ENCODE measurements at places on chromosomes 2 and 18. TPM values are rescaled to one million over a fixed set of nuclear protein-coding genes. Genes with fewer than 3 reads are reported as not detected.

DNA sequence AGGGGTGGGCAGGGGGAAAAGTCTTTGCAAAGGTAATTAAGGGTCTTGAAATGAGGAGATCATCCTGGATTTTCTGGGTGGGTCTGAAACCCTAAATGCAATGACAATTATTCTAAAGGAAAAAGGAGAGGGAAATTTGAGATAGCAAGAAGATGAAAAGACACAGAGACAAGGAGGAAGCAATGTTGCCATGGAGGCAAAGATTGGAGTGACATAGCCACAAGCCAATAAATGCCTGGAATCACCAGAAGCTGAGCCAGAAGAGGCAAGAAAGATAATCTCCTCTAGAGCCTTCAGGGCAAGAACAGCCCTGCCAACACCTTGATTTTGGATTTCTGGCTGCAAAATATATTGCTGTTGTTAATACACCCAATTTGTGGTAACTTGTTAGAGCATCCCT, 1246.3 kb upstream of the PIK3C3 start:
- no peak for DNase-seq

DNA sequence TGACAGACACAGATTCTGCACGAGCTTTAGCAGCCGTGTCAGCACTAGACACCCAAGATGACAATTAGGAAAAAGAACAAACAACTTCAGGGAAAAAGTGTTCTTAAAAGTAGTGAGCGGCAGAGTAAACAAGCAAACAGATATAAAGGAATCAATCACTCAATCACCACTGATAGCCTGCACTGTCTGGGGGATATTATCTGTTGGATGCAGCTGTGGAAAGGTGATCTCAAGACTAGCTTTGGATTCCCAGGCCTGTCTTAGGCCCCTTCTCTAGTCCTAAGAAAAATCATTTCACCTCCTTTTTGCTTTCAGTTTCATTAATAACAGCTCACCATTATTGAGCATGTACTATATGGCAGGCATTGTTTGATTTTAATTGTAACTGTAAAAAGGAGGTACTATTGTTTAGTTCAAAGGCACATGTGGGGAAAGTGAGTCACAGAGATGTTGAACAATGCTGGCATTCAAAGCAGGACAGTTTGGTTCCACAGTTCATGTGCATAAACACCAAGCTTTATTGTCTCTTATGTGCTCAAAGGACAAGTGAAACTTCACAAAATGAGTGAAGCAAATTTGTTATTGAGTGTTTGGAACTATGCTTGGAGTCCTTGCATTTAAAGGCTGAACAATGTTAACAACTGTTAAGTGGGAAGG, 147.3 kb upstream of the TCF4 start:
- no peak for DNase-seq

DNA sequence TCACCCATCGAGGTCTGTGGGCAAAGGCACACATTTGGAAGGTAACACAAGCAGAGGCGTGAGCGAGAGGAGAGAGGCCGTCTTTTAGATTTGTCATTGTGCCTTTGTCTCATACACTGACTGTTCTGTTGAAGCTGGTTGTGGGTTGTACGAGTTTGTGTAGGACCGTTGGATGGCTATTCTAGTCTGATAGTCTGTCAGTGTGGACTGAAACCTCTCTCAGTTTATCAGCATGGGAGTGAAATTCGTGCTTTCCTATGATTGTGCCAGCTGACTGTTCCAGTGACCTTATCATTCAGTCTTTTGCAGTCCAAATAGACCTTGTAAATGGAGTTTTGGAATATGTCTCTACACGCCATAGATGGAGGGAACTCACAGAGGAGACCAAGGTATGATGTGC, 143.5 kb downstream of the LDLRAD4 start:
- no peak for DNase-seq

GRCh38 chr2:227460070-227460485, 11.9 kb upstream of the AGFG1 start:
- no peak for DNase-seq

GRCh38 chr18:30378097-30378496, 664.4 kb downstream of the DSC3 start:
- no peak for DNase-seq

DNA sequence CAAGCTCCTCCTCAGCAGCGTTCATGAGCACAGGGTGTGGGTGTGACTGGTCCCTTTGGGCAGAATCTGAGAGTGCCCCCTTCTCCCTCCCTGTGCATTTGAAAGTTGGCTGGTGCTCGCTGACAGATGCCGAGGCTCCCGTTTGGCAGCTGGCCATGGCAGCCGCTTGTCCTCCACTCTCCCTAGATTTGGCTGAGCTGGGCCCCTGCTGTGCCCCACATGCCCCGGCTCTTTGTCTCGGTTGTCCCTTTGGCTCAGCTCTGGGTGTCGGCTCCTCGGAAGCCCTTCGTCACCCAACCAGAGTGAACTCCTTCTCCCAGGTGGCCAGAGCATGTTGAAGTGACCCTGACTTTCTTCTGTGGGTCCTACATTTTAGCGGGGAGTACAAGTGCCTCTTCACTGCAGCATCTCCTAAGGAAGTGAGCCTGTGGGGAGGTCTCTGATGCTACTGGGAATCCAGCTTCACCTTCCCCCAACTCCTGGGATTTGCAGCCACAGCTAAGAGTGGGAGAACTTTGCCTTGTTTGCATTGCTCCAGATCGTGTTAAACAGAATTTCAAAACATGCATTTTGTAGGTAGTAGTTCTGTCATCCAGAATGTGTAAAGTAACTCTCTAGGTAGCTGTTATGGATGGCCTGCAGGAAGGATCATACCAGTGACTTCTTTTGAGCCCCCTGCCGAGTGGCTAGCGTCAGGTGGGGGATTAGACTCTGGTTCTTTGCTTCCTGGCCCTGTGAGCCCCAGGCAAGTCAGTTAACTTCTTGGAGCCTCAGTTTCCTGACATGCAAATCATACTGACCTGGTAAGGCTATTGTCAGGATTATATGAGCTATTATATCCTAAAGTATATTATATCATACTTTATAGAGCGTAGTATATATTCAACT, 24.2 kb downstream of the HPCAL1 start:
- DNase-seq: no peak

DNA sequence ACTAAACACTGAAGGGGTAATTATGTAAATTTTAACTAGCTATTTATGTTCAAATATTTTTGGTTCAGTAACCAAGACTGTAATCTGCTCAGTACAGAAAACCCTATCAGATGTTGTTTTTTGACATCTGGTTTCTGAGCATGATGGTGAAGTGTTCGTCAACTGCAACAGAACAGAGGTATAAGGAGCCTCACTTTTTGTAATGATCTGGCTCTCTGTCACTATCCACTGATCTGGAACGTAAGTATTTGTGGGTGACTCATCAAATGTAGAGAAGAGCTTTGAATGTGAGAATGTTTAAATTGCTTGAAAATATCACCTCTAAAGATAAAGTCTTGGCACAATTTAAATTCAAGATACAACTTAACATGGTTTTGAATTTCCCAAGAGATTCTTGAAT, 213.6 kb upstream of the FAM98A start:
- no peak for DNase-seq

- DNase-seq: peak; percentile 65
Observed at GRCh38 chr2:173884025-173884802, 81.0 kb downstream of the SP3 start.

- DNase-seq: no peak
Observed at GRCh38 chr2:97699765-97700444, 13.5 kb upstream of the ZAP70 start.

GRCh38 chr2:215775106-215775505, 238.2 kb downstream of the MREG start:
- DNase-seq: no peak

GRCh38 chr2:146776596-146776995, 1068.2 kb upstream of the ACVR2A start:
- DNase-seq: no peak

DNA sequence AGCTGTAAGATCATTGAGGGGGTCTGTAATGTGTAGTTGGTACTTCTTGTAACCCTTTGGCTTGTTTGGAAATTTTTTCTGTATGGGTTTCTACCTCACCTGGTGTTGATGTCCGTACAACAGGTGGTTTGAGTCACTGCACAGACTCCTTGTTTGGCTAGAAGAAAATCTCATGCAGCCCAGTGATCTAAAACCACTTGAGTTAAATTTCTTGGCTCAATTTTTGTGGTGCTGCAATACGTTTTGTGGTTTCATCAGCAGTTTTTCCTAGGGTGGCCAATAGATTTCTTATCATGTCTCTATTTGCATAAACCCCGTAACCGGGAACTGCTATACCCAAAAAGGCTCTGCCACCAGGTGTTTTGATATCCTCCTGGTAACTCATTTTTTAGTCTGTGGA, 43.4 kb downstream of the CERS6 start:
- no peak for DNase-seq

DNA sequence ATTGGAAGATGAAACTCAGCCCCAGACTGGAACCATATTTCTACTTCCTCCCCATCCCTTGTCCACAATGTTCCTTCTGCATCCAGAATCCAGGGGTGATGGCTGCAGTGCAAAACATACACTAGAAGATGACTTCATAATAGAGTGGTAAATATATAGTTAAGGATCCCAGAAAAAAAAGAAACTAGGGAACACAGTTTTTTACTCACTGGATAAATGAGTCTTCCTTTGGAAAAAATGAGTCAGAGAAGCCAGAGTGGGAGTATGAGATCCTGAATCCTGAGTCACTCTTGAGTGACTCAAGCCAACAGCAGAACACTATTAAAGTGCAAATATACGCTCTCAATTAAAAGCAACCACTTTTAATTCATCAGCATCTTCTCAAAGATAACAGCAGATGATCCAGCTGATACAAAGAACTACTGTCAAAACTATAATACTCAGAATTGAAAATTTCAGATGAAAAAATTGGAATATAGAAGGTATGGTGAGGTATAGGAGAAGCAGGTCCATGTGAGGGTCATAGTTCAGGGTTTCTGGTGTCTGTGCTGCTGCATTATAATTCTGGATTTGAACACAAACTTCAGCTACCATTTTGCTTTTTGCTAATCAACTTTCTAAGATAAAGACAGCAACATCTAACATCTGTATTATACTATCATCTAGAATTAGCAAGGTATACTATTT, 987.2 kb upstream of the CDH2 start:
- DNase-seq: no peak

DNA sequence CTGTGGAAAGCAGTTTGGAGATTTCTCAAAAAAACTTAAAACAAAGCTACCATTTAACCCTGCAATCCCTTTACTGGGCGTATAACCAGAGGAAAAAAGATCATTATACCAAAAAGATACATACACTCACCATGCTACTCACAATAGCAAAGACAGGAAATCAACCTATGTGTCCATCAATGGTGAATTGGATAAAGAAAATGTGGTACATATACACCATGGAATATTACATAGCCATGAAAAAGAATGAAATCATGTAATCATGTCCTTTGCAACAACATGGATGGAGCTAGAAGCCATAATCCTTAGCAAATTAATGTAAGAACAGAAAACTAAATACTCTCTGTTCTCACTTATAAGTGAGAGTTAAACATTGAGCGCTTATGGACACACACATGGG, 18.6 kb downstream of the ABCA12 start:
- DNase-seq: no peak

DNA sequence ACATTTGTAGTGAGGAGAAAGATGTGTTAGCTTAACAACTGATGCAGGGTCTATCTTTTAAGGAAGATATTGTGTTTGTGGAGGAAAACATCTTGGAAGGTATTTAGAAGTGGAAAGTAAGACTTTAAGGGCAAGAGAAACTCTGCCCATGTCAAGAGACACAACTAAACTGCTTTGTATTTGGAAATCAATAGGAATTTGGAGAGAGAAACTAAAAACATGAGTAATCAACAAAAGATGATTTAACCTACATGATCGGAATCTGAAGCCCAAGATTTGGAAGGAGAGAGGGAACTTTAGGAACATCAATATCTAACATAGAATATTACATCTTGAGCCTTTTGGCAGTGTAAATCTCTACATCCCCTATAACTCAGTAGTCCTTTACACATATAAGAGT, 184.2 kb upstream of the COL3A1 start:
- DNase-seq: no peak

The STAM2 gene
- 42.1 TPM for total RNA-seq

The FRZB gene
- 17.1 TPM for total RNA-seq

The KIAA2012 gene
- total RNA-seq: not detected

The ACVR1C gene
- 2.8 TPM for total RNA-seq

The INPP5D gene
- 56.3 TPM for total RNA-seq

All from sciatic nerve (tissue), 2 donors.